ENCODE measurements at places on chromosomes 6 and 20.

- DNase-seq: peak; percentile 33
Observed at GRCh38 chr6:4776493-4777393, 539 bp downstream of the CDYL start.

DNA sequence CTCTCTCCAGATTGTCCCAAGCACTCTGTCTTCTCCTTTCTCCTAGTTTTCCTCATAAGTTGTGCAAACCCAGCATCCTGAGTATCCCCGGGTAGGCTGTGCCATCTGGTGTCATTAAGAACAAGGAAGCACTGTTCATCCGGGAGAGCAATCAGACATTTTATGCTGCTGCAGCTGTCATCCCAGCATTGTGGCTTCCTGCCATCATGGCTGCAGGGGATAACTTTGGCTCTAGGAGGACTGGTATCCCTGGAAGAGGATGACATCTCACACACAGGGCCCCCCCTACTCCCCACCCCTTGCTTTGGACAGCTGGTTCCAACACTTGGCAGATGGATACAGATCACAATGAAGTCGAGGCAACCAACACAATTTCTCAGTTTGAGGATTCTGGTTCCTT, 1195.1 kb upstream of the MAP3K7 start:
- DNase-seq: no peak

DNA sequence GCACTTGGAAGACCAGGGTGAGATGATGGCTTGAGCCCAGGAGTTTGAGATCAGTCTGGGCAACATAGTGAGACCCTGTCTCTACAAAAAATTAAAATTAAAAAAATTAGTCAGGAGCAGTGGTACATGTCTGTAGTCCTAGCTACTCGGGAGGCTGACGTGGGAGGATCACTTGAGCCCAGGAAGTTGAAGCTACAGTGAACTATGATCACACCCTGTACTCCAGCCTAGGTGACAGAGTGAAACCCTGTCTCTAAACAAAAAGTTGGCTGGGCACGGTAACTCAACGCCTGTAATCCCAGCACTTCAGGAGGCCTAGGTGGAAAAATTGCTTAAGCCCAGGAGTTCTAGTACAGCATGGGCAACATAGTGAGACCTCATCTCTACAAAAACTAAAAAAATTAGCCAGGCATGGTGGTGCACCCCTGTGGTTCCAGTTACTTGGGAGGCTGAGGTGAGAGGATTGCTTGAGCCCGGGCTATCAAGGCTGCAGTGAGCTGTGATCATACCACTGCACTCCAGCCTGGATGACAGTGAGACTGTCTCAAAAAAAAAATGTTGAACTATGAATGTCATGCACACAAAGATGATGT, 60.8 kb upstream of the MYL9 start:
- DNase-seq: no peak

DNA sequence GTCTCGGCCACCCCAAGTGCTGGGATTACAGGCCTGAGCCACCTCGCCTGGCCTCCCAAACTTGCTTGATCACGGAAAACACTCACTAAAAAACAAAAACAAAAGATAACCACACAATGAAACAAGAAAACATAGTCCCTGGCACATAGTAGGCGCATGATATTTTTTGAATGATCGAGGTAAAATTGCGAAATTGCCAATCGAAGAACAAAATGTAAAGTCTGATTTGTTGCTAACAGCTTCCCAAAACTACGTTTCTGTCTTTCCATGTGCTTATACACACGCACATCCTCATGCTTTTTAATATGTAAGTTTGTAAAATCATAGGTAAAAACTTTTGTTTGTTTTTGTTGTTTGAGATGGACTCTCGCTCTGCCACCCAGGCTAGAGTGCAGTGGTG, 168.5 kb upstream of the SALL4 start:
- DNase-seq: no peak
